Activated gamma-delta T cell treated with Interleukin-2 at 50 U/mL for 16 hours (primary cell): ENCODE measurements at places on chromosomes 7 and 10.

DNA sequence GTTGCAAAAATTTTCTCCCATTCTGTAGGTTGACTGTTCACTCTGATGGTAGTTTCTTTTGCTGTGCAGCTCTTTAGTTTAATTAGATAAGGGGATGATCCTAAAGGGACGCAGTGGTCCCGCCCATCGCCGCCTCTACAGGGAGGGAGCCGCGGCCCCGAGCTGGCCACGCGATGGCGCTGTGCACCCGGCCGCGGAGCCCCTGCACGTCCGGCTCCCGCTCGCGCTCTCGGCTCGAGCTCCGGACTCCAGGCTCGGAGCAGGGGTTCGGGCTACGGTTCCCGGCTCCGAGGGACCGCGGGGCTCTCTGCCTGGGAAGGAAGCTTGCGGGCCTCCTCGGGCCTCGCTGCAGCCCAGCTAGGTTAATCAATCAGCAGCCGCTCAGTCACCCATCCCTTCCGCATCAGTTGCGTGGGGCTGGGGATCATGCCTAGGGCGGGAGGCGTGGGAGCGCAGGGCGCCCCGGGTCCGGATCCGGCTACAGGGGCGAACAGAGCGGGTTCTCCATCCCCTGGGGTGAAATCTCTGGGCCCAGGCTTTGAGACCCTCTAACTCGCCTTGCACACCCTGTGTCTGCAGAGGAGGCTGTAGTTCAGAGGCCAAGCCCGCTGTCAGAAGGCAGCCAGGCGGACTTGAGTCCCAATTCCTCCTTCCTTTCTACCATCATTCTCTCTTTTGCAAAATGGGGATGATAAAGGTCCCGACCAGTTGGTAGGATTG, 97.9 kb downstream of the WDR11 start:
- peak; percentile 26 for DNase-seq

- no peak for DNase-seq
Observed at GRCh38 chr7:4461531-4461930, 220.6 kb upstream of the FOXK1 start.

GRCh38 chr7:118040562-118040961, 143.4 kb upstream of the LSM8 start:
- DNase-seq = no peak

DNA sequence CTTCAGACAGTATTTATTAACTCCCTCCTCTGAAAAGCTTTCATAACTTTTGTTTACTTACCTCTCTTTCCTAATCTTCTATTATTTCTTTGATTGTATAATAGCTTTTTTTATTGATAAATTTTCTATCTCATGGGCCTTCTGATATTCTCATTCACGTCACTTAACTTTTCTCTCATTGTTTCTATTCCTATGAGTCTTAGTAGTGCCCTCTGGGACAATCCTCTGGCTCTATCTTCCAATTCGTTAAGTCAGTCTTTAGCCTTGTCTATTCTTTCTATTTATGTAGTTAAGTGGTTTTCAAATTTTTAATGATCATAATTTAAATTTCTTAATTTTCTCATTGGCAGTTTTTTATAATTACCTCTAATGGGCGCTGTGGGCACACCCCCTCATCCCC, 6.4 kb upstream of the ELMO1 start:
- DNase-seq = no peak

GRCh38 chr7:134483296-134483695, 24.4 kb upstream of the AKR1B1 start:
- DNase-seq = no peak

DNA sequence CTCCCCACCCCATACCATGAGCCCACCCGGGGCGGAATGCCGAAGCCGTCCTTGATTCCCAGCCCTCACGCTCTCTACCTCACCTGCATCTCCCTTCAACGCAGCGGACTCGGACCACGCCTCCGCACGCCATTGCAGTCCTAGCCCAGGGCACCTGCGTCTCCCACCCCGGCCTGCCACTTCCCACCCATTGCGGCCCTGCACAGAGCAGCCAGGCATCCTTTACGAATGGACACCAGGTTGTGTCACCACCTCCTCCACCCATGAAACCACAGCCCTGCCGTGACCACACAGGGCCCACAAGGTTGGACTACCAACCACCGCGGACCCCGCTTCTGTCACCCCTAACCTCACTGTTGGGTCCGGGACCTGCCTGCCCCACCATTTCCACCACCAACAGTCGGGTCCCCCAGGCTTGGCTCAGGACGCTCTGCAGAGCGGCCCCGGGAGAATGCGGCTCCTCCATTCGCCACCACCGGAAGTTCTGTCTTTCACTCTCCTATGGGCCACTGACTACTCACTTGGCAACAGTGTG, 232.5 kb downstream of the MAD1L1 start:
- DNase-seq = no peak

DNA sequence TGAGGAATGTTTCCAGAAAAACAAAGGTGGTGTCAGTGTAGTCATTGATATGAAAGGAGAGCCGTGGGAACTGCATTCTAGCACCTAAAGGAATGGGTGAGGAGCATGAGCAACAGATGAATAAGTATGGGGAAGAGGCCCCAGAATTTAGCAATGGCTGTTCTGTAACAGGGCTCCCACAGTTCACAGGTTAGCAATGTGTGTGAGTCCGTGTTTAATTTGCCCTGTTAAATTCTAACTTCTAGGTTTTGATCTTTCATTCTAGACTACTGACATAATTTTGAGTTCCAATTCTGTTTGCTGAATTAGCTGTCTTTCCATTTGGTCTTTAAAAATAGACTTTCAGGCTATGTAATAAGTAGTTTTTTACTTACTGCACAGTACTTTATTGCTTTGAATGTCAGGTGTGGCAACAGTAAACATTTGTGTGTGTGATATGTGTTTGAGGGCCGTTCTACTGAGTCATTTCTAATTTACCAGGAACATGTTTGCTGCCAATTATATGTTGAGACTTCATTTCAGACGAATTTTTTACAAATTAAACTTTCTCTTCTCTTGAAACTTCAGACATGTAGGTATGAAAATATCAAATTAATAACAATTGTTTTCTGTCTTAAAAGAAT, 8.8 kb downstream of the STK17A start:
- DNase-seq = no peak

DNA sequence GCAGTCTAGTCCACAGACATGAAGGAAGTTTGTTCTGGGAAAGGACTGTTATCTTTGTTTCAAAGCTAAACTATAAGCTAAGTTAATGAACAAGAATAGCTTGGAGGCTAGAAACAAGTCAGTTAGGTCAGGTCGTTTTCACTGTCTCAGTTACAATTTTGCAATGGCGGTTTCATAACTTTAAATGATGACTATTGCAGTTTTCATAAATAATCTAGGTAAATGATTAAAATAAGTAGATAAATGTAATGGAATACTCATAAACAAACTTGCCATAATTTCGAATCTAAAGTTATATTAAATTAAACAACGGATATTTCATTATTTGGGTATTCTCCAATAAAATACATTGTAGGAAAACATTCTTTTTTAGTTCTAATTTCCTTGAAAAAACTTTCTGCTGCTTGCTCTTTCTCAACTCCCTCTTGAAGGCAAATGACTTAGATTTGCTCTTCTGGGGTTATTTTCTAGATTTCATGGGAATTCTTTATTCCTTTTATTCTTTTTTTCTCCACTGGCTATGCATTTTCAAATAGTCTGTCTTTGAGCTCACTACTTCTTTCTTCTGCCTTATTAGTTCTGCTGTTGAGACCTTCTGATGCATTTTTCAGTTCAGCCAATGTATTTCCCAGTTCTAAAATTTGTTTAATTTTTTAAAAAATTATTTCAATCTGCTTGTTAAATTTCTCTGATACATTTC, 103.8 kb upstream of the APBB1IP start:
- DNase-seq = no peak

- DNase-seq = peak; percentile 34
Observed at GRCh38 chr10:132142396-132143161, 44.2 kb upstream of the DPYSL4 start.

DNA sequence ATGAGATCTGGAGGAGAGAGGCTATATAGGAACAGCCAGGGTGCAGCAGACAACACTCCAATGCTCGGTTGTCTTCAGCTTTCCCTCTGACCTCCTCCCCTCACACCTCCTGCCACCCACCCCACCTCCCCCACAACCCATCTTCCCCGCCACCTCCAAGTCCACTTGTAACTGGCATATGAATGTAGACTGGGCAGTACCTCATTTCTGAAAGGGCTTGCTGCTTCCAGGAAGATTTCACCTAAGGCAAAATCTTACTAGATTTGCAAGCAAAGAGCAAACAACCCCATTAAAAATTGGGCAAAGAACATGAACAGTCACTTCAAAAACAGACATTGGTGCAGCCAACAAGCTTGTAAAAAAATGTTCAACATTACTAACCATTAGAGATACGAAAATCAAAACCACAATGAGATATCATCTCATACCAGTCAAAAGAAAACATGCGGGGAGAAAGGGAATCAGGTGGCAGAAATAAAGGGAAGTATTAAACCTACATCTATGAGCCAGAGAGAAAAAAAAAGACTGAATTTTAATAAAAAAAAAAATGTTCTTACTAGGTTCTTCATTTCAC, 164.6 kb upstream of the C1GALT1 start:
- no peak for DNase-seq

DNA sequence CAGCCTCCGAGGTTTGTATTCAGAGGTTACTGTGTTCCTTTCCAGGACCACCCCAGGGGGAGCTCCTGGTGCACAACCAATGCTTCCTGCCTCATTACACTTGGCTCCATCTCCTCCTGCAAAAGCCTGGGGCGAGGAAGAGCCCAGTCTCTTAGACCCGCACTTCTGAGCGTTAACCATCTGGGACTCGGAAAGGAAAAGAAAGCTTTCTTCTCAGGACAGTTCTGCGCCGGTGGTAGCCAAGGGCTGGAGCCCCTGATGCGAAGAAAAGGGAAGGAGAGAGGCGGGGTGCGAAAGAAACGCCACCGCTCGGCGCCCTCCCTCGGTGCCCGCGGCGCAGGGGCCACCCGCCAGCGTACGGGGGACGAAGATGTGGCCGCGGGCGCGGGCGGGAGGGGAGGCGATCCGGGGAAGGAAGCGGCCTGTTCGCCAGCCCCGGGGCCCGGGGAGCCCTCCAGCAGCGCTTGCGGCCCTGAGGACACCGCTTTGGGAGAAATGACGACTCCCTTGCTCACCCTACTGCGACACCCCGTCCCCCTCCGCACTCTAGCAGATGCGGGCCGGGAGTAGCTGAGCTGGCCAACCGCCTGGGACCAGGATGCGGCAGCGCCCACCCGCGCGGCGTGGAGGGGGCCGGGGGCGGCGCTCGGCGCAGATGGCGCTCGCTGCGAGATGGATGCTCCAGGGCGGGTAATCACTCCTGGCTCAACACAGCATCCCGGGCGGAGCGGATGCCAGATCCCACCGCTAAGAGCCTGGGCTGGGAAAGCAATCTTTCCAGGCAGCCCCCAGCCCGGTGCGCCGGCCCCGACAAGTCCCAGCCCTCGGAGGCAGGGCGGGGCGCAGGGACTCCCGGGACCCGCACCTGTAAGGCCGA, 1.3 kb downstream of the NRCAM start:
- DNase-seq = no peak

GRCh38 chr10:102400598-102401341, 5.3 kb downstream of the NFKB2 start:
- no peak for DNase-seq

DNA sequence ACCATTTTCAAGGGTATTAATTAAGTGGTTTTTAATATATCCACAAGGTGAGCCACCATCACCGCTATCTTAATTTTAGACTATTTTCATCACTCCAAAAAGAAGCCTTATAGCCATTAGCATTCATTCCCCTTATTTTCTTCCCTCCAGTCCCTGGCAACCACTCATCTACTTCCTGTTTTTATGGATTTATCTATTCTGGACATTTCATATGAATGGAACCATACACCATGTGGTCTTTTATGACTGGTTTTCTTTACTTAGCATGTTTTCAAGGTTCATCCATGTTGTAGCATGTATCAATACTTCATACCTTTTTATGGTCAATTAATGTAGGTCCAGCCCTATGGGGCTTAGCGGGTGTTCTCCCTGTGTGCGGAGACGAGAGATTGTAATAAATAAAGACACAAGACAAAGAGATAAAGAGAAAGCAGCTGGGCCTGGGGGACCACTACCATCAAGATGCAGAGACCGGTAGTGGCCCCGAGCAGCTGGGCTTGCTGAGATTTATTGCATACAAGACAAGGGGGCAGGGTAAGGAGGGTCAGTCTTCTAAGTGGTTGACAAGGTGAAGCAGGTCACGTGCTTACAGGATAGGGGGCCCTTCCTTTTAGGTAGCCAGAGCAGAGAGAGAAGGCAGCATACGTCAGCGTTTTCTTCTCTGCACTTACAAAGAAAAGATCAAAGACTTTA, 14.6 kb downstream of the WBP1L start:
- no peak for DNase-seq

DNA sequence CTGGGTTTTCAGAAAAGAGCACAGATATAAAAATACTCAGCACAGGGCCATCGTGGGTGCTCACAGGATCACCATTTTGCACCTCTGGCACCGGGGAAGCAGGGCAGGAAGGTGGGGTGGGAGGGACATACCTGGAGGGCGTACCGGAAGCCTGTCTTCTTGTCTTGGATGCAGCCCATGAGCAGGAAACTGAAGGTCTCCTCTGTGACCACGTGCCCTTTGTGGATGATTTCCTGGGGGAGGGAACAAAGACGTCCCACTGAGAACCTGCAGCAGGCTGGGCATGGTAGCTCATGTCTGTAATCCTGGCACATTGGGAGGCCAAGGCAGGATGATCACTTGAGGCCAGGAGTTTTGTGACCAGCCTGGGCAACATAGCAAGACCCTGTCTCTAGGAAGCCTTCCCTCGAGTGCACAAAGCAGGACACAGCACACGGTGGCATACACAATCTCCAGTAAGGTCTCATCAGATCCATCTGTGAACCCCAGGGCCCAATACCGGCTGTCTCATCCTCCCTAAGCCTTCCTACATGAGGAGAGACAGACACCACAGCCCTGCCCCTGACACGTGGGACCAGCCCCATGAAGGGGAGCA, 9.5 kb downstream of the PTCD1 start:
- DNase-seq = no peak

DNA sequence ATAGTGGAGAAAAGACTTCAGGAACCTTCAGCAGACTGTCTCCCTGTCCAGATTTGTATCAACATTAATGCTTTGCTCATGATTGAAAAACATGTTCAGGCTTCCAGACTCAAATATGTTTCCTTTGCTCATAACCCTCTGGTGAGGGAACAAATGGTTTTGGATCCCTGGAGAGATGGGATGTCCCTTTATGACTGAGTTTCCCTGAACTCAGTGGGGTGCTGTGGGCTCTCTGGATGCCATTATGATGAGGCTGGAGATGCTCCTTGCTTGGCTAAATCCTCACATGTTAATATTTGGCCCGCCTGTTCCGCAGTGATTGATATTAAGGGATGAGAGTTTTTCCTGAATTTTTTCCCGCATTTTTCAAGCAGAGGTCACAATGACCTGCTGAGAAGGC, 749.4 kb downstream of the SUGCT start:
- no peak for DNase-seq

- DNase-seq = no peak
Observed at GRCh38 chr7:151984612-151985011, 28.4 kb downstream of the GALNTL5 start.

GRCh38 chr10:110843031-110843430, 28.7 kb upstream of the PDCD4 start:
- DNase-seq = peak; percentile 24

DNA sequence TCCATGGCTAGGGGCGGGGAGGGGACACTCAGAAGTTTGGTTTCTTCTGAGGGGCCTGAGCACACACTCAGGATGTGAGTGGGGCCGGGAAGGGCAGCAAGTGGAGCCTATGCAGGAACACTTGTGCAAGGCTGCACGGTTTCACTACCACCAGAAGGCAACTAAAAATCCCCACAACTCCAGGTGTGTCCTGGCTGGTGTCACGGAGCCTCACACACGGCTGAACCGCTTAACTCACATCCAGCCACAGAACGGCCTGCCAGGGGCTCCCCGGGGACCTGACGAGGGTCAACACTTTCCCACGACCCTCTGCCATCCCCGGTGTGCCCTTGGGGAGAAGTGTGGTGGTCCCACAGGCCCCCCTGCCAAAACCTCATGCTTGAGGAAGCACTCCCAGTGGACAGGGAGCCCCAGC, 173.9 kb downstream of the ELFN1 start:
- no peak for DNase-seq
